ENCODE measurements at places on chromosomes 2 and 18.

DNA sequence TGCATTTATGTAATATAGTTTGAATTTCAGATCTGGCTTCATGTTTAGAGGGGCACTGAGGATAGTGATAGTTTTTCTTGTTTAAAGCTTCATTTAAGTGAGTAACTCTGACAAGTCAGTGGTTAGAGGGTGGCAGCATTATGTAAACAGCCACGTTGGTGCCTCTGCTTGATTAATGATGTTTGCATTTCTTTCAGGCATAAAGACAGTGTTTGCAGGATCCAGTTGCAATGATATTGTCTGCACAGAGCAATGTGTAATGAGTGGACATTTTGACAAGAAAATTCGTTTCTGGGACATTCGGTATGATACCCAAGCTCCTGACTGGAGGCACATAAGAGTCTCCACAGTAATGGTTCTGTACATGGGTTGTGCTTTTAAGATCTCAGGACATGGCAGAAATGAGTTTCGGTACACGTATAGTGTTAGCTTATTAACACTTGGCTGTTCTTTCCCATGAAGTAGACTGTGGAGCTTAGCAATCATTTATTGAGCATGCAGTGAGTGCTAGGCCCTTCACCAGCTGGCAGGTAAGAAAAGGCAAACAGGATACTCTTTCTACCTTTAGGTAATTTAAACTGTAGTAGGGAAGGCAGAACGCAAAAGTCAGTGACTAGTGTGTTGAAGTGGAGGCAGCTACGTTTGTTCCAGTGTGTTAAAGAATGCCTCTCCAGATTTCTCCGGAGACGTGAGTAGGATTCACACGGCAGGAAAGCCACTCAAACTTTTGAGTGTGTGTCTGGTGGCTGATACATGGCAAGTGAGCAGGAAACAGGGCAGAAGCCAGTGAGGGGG lies 17.4 kb upstream of the SAG start:
- DNase-seq = no peak

DNA sequence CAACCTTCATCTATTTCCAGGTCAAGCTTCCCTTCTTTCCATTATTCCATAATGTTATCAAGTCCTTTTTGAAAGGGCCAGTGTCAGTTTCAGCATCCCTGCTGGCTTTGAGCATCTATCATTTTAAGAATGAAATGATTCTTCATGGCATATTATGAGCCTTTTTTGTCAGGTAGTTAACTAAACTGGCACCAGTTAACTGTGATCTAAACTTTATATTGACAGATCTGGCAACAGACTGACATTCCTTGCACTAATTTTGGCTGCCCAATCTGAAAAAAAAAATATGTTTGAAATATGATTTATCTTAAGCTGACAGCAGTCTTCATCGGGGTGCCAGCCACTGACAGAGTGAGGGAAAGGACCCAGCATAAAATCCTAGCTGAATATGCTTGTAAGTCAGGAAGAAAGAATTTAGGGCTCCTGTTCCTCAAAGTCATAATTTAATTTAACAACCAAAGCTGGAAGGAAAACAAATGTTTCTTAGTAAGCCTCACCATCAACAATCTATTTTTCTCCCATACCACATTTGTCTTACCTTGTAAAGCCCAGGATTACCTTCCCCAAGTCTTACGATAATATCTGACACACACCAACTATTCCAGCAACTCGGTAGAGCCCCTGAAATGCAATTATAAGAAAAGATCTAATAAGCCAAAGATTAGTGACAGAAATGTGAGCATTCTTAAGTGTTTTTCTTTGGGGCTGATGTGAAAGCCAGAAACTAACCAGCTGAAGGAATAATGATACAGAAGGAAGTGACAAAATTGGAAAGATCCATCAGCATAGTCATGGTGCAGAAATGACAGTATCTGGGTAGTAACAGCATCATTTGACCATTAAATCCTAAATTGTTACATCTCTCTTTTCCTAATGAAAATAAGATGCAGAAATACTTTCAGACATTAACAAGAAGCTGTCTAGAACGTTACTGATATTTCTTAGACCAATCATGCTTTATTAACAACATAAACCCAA lies 228.1 kb downstream of the RBM43 start:
- no peak for DNase-seq

DNA sequence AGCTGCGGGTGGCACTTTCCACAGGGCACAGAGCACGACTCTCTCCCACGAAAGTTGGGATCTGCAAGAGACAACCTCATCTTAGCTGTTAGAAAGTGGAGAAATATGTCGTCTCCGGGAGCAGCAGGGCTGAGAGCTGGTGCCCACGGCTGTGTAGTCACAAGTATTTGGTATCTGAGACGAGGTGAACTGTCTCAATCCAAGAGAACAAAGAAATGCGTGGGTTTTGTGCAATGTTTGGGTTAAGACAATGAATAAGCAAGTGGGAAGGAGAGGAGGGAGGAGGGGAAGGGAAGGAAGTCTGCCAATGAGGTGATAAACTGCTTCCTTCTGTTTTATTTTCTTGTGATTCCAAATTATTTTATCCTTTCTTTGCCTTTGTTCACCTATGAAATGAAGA lies 18.0 kb downstream of the DYTN start:
- no peak for DNase-seq

GRCh38 chr2:16962505-16962904 lies 296.9 kb upstream of the CYRIA start:
- DNase-seq = no peak

DNA sequence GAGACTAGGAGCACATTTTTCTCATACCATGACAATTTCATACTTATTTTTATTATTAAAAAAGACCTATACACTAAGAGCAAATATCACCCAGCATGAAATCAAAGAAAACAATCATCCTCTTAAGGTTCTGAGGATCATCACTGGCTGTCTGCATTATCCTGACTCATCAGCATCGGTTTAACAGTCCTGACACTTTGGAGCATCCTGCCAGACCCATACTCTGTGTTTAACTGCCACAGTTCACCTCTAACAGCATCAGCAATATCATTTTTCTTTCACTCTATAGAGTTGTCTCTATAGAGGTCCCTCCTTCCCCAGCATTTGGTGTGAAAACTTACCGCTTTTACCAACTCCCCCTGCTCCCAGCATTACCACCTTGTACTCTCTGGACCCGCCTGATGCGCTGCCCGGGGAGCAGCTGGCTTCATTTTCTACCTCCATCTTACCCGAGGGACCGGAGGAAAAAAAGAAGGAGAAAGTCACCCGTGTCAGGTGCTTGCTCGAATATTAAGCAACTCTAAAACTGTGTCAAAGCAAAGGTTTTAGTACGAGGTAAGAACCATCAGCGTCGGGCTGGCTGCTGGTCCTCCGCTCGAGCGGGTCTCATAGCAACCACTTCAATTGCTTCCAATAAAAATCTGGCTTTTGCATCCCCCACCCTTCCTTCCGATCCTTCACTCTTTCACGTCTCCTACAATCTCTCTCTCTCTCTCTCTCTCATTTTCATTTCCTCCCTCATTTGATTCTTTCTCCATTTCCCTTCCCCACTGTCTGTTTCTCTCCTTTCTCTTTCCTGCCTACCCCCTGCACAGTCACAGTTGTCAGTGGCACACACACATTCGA lies at the start of gene RIT2:
Gene RIT2 (minus strand): TSS at position 610 of the 846 bp plus-strand sequence.
- DNase-seq = no peak

GRCh38 chr2:216635701-216636550 lies 2.7 kb downstream of the IGFBP2 start:
- DNase-seq = no peak

DNA sequence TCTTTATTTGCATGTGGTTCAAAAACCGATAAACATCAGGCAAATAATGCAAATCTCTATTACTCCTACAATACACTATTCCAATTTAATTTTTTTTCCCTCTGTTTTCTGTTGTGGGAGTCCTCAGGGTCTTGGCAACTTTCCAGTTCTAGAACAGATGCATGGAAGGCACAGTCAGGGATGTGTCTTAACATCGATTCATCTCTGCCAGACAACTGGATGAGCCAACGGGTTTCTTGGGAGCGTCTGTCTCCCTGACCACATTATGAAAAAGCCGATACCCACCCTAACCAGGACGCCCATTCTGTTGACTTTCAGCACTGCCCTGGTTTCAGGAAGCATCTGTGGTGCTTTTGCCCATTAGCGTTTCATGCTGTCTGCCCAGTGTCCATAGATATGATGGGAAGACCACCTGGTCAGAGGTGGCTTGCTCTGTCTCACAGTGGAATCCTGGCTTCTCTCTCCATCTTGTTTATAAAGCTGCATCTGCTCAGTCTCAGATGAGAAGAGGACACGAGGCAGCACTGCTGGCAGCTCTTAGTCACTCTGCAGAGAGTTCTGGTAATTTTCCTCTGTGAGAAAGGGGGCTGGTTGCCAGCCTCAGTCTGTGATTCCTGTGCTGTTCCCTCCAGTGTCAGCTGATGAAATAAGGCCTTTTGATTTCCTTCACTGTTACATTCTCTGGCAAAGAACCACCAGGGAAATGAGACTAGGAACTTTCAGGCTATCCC lies 57.9 kb upstream of the KCNE4 start:
- no peak for DNase-seq

DNA sequence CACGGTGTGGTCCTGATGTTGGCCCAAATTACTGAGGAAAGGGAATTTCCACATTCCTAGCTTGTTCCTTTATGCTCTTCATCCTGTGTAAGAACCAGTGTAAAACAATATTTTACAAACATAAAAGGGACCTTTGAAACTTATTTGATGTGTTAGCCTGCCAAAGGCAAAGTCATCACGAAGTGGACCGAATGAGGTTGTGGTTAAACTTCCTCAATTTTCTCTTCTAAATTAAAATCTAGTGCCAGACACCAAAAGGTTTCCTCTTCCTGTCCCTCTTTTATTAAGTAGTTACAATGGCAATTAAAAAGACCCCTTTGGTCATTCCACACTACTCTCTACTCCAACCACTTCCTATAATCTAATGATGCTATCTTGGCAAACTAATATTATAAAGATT lies 279.8 kb downstream of the AFF3 start:
- DNase-seq = no peak

- no peak for DNase-seq
Measured at GRCh38 chr18:1505856-1506255, 601.2 kb downstream of the ADCYAP1 start.

- no peak for DNase-seq
Measured at GRCh38 chr2:172599947-172600346, 44.1 kb downstream of the PDK1 start.

GRCh38 chr18:75109319-75109691 lies 99.6 kb downstream of the PTGR3 start:
- no peak for DNase-seq

DNA sequence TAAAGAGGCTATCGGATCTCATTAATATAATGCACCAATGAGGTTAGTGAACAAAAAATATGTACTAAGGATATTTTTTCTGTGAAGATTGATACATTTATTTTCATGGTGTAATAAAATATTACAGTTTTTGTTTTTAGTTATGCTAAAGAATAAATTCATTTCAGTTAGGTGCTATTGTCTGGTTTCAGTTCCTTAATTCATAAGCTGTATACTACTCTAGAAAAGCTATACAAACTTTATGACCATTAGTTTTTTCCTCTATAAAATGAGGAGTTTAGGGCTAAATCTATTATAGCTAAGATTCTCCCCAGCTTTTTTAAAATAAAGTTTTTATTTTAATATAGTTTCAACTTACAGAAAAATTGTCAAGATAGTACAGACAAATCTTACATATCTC lies 1311.7 kb upstream of the NXPH2 start:
- DNase-seq = no peak

- no peak for DNase-seq
Measured at GRCh38 chr2:108199726-108200125, 40.0 kb upstream of the SULT1C3 start.

- no peak for DNase-seq
Measured at GRCh38 chr2:180778291-180778690, 202.1 kb upstream of the UBE2E3 start.

DNA sequence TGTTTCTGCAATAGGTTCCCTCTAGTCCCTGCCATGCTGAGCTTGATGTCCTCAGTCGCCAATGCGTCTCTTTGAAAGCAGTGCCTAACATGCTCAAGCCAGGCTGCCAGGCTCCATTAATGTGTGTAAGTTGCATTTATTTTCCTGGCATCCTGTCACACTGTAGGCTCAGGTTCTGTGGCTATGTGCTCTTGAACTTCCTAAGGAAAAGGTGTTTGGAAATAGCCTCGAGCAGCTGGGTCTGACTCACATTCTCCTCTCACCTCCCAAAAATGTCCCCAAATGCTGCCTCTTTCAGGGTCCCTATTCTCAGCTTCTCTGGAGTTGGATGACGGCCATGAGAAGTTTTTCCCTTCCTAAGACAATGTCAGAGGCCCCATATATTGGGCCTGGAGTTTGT lies 58.0 kb upstream of the SLC14A2 start:
- no peak for DNase-seq

- DNase-seq = no peak
Measured at GRCh38 chr2:100742277-100743254, 77.4 kb upstream of the NPAS2 start.

GRCh38 chr2:150679456-150680120 lies 192.1 kb upstream of the RND3 start:
- no peak for DNase-seq

- DNase-seq = no peak
Measured at GRCh38 chr2:195532628-195533271, 124.3 kb upstream of the SLC39A10 start.

Measured in CD4-positive, alpha-beta T cell treated with Interferon alpha-2 for 1 hour (primary cell).